ENCODE measurements at places on chromosomes 7 and 10.

GRCh38 chr10:73998623-73998928 lies 660 bp downstream of the VCL start:
- no peak for DNase-seq

- no peak for DNase-seq
Observed at GRCh38 chr10:43846187-43846680, 197.6 kb upstream of the ZNF32 start.

DNA sequence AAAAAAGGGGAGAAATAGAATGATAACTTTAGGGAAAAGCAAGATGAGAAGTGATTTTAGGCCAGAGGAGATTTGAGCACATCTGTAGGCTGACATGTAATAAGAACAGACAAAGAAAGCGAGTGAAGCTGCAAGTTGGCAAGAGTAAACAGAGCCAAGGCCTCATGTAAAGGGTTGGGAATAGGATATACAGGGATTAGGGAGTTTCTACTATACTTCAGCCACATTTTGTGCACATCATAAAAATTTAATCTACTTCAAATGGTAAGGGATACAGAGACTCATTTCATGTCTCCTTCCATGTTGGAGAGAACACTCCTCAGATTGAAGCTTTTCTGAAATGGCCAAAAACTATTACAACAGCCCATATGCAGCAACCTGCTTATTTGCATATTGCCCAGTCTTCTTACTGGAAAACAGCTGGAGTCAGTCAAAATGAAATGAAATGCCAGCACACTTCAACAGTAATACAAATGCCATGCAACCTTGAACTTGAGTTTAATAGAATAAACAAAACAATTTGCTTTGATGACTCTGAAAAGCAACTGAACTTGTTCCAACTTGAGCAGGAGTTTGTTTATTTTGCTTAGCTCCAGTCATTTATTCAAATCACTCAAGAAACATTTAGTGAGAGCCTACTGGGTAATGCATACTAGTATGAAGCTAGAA lies 49.9 kb downstream of the NRCAM start:
- no peak for DNase-seq

- no peak for DNase-seq
Observed at GRCh38 chr7:13017881-13018280, 330.4 kb downstream of the ARL4A start.

DNA sequence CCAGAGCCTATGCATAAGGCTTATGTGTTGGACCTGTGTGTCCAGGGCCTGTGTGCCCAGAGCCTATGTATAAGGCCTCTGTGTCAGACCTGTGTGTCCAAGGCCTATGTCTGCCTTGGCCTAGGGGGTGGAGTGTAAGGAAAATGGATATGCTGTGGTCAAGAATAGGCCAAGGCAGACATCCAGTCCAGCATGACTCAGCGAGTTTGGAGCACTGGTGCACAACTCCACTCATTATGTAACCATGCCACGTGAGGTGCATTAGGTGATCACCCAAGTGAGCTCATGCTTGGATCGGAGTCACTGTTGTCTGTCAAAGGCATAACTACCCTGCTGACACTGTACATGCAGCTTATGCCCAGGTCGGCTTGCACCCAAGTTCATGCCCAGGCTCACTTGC lies 238.9 kb downstream of the CACNA2D1 start:
- no peak for DNase-seq

GRCh38 chr10:26488344-26488743 lies 50.2 kb downstream of the APBB1IP start:
- DNase-seq, result no peak

GRCh38 chr7:106056513-106057203 lies 55.5 kb downstream of the SYPL1 start:
- no peak for DNase-seq

- DNase-seq, result no peak
Observed at GRCh38 chr7:98423043-98423442, 22.2 kb upstream of the BAIAP2L1 start.

DNA sequence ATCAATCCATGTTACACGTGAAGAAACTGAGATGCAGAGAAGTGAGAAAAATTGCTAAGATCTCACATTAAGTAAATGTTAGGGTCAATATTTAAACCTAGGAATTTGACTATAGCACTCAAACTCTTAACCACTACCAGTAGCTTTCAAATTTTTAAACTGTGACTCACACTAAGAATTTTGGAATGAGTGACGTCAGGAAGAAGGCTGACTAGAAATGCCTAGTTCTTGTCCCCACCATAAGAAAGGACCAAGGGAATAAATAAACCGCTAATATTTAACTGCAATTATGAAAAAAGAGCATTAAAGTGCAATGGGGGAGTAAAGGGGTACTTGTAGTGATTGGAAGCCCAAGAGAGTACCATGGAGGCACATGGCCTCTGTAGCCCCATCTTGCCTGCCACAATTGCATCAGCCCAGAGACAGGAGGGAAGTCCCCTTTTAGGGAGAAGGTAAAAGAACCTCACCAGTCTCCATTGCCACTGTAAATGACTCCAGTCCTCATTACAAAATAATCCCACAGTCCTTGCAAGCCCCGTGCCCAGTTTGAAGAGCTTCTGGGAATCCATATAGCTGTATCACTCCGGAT lies 3.5 kb upstream of the AKR1B1 start:
- DNase-seq, result no peak

DNA sequence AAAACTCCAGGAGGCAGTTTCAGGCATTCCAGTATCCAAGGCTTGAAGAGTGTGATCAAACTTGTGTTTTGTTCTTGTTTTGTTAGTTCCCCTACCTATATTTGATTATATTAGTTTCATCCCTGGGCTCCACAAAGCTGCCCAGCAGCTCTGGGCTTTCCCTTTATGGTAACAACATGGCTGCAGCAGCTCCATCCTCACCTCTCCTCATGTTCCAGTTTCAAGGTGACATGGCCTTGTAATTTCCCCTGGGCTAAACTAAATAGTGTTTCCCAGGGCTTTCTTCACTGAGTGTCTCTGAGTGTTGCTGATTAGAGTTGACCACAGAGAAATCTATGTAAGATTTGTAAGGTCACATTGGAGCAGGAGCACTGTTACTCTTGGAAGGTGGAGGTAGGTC lies 83.4 kb downstream of the MACC1 start:
- no peak for DNase-seq

DNA sequence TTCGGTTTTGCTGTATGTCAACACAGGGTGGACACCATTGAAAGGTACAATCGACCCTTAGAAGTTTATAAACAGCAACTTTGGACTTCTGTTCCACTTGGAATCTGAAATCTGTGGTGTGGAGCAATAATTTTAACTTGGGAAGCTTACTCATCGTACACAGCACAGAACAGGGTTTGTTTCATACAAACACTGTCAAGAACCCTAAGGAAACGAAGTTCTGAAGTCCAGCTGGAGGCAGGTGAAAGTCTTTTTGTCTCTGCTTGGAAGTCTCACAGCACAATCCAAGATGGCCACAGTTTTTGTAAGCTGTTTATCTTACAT lies 31.5 kb downstream of the NMT2 start:
- no peak for DNase-seq

- peak; percentile 62 for DNase-seq
Observed at GRCh38 chr7:140062118-140062527, 628 bp downstream of the PARP12 start.

GRCh38 chr10:4623200-4623599 lies 202.8 kb upstream of the AKR1E2 start:
- no peak for DNase-seq

GRCh38 chr7:16985621-16986020 lies 103.8 kb upstream of the AGR3 start:
- DNase-seq, result no peak

GRCh38 chr10:69815104-69815503 lies 13.4 kb downstream of the COL13A1 start:
- DNase-seq, result no peak

GRCh38 chr10:29703271-29703670 lies 68.5 kb upstream of the SVIL start:
- DNase-seq, result no peak

DNA sequence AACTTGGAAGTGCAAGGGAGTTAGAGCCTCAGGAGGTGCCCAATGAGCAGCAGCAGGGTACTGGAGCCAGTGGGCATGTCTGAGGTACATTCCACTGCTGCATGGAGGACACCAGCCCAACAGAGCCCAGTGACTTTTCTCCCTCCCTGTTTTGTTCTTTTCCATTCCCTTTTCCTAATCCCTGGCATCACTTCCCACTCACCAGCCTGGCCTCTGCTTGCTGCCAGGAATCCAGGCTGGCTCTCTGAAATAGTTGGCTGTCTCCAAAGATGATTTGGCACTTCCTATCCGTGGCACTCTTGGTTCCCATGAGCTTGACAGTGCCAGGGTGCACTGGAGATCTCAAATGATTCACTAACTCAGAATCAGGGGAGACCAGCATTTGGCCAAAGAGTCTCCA lies 97.7 kb upstream of the ZPBP start:
- no peak for DNase-seq

DNA sequence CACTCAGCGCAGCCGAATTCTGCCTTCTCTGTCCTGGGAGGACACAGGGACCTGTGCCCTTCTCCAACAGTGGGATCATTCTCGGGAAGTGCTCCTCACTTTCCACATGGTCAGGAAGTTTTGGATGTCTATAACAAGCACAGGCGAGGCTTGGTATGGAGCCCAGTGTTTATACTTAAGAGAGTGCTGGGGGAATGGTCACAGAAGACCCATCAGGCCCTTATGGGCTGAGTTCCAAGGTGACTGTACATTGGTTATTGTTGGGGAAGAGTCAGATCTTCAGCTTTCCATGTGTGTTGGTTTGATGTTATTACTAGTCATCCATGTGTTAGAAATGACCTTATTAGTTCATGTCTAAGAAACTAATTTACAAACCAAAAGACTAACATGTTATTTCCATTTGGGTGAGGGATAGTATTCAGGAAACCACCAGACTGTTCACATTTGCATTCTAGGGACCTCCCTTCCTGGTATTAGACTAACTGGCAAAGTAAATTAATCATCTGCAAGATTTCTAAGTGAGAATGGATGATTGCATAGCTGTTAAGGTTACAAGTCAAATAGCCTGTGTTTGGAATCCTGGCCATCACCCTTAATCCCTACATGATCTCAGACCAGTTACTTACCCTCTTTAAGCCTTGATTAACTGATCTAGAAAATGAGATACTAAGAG lies 834.2 kb downstream of the LRMDA start:
- DNase-seq, result no peak

GRCh38 chr7:64872351-64873154 lies 30.5 kb upstream of the ZNF273 start:
- peak; percentile 64 for DNase-seq

DNA sequence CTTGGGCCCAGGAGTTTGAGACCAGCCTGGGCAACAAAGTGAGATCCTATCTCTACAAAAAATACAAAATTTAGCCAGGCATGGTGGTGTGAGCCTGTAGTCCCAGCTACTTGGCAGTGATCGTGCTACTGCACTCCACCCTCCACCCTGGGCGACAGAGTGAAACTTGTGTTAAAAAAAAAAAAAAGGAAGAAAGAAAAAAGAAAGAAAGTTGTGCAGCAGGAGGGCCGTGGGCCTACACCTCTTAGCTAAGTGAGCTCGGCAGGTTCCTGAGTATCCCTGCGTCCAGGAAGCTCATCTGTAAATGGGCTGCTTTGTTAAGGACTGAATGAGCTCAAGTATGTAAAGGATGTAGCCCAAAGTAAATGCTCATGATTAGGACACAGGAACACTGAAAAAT lies 155.0 kb downstream of the RNF216 start:
- DNase-seq, result no peak

DNA sequence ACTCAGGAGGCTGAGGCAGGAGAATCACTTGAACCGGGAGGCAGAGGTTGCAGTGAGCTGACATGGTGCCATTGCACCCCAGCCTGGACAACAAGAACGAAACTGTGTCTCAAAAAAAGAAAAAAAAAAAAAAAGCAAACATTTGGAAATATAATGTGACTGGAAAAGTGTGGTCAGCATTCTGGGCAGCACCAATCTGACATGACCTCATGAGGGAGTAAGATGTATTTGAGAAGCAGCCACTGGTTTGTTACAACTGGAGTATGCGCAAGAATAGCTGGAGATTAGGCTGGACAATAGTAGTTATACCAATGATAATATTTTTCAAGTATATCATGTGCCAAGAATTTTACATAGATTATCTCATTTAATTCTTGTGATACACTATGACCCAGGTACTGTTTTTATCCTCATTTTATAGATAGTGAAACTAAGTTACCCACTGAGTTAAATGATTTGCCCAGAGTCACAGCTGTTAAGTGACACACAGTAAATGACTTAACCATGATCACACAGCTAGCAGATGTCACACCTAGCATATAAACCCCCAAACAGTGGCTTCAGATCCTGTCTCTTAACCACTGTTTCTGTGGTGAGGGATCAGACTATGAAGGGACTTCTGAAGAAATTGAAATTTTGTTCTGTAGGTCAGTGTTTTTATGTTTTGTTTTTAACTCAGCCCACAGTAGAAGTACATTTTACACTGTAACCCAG lies 11.1 kb downstream of the MCU start:
- no peak for DNase-seq

DNA sequence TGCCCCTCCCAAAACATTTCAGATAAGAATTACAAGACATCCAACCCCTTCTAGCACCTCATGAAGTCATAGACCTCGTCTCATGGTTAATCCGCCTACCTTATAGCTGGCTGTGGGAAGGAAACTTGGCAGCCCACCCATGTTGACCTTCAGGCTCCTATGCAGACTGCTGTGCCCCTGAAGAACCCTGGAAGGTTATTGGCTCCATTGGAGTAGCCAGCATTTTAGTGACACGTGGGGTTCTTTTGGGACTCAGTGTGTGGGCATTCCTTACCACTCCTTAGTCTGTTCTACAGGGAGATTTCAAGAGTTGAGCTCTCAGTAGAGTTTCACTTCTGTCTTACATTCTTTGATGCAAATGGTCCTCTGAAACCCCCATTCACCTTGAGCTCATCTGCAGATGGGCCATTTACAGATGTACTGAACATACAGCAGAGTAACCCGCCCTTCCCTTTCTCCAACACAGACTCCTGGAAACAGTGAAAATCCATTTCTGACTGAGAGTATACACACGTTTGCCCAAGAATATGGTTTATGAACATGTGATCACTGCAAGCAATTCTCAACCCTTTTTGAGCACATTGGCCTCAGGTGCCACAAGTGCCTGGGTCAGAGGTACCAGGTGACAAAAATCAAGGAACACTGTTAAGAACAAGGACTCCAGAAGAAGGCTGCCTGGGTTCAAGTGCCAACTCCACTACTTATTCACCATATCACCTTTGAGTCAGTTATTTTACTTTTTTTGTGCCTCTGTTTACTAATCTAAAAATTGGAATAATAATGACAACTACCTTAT lies 54.0 kb upstream of the HECW1 start:
- no peak for DNase-seq

- DNase-seq, result no peak
Observed at GRCh38 chr7:7209412-7210050, 27.2 kb downstream of the C1GALT1 start.

DNA sequence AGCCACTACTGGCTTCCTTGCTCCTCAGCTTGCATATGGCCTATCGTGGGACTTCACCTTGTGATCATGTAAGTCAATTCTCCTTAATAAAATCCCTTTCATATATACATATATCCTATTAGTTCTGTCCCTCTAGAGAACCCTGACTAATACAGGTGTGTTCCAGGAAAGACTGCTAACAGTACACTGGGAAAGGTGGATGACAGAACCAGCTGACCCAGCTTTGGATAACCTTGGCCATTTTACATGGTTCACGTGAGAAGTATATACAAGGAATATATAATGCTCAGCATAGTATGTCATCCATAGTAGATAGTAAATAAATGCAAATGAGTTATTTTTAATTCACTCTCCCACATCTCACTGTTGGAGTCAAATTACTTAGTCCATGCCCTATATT lies 1003.5 kb downstream of the SORCS3 start:
- no peak for DNase-seq

GRCh38 chr10:122139627-122140170 lies 131.4 kb upstream of the BTBD16 start:
- DNase-seq, result no peak

GRCh38 chr10:63145782-63146181 lies 12.7 kb downstream of the NRBF2 start:
- no peak for DNase-seq
